ENCODE measurements at places on chromosomes 16 and 17.

GRCh38 chr17:60135151-60135950 is 14.4 kb upstream of the CA4 start:
- DNase-seq: peak; percentile 68

DNA sequence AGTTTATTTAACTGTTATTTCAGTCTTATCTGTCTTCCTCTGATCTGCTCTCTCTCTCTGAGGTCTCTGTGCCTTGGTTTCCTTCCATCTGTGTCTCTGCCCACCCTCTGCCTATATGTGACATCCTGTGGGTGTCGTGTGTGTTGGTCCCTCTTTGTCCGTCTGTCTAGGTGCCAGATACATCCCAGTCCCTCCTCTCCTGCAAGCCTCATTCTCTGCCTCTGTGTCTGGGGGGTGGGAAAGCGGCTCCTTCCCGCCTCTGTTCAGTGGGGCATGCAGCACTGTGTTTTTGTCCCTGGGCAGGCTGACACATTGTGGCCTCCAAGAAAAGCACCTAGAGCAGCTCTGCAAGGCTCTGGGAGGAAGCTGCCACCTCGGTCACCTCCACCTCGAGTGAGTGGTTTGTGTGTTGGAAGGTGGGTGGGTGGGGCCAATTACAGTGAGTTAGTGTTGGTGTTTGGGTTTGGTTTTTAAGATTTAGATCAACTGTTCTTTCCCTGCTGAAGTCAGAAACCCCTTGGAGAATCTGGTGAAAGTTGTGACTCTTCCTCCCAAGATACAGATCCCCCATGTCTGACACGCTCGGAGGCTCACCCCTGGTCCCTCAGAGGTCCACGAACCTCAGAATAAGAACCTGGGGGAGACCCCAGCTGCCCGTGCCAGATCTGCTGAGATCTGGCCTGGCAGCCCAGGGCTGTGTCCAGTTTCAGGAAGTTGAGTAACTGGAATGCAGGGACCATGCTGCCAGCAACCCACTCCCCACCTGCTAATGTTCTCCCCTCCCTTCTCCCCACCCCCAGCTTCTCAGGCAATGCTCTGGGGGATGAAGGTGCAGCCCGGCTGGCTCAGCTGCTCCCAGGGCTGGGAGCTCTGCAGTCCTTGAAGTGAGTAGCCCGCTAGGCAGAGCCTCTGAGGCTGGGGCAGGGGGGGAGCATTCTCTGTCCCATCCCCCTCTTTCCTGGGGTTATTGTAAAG is 50.9 kb upstream of the CPNE2 start:
- DNase-seq: peak; percentile 77

- no peak for DNase-seq
These were observed 5.5 kb upstream of the TMEM92 start for GRCh38 chr17:50268743-50269275.

GRCh38 chr17:72720494-72720825 is 372.0 kb downstream of the SLC39A11 start:
- no peak for DNase-seq

- DNase-seq: no peak
These were observed 11.6 kb upstream of the MFAP4 start for GRCh38 chr17:19398301-19399181.

DNA sequence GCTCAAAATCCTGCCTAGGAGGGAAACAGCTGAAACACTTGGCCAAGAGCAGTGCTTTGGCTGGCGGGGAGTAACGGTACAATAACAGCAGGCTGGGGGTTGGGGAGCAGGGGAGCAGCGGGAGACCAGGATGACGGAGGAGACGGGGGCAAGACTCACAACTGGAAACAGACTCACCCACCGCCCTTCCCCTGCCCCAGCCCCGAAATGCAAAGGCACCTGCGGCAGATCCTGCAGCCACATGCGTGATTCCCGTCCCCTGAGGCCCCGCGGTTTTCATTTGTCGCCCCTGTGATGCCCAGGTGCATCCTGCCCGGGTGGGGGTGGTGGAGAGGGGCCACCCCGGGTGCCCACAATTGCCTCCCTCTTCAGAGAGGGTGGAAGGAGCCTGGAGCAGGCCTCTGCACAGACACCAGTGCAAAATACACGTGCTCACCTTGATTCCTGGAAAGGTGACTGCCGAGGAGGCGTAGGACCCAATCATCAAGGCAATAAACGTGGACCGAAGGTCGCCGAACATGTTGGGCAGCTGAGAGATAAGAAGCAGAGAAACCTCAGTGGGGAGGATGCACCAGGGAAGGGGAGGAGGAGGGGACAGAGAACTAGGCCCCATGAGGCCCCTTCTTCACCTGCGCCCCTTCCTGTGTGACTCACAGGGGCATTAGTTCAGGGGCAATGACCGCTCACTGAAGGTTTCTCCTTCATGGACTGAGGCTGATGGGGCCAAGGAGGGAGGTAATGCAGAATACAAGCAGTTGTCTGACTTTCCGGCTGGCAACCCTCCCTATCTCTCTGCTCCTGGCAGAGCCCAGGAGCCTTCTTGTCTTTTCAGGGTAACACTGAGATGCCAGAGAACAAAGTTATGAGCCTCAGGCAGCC is 30.4 kb upstream of the PITPNA start:
- no peak for DNase-seq

DNA sequence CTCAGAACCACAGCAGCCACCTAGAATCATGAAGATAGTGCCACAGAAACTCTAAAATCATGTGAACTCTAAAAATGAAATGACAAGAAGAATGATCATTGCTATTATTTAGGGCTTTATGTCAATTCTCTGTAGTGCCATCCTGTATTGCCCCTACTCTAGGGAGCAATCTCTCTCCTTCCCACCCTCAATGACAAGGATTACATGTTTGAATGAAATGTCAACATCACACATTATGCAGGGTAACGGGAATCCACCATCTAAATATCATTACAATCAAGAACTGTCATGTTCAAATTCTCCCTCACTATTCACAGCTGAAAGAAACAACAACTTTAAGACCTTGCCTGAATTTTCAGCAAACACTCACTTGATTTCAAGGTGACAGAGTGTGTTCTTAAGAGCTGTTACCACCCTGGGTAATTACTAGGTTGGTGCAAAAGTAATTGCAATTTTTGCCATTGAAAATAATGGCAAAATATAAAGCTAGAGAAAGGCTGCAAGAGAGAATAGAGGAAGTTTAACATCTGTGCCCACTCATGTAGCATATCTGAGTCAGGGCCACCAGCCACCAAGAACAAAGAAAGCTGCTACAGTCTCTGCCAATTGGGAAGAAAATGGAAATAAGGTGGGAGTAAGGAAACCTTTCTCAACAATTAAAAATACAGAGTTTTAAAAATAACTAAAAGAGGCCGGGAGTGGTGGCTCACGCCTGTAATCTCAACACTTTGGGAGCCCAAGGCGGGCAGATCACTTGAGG is 112.8 kb upstream of the PSMD7 start:
- DNase-seq: no peak

GRCh38 chr16:52912565-52913173 is 140.0 kb downstream of the CHD9NB start:
- DNase-seq: no peak

GRCh38 chr17:41777574-41778188 is 8.8 kb downstream of the JUP start:
- no peak for DNase-seq

- no peak for DNase-seq
These were observed 6.7 kb downstream of the ITGA3 start for GRCh38 chr17:50062293-50063243.
